ENCODE measurements at places on chromosomes 4 and X. TPM values are rescaled to one million over a fixed set of nuclear protein-coding genes. Genes with fewer than 3 reads are reported as not detected.

PPP2R2C gene
- not detected for total RNA-seq

CYSLTR1 gene
- total RNA-seq = 7.4 TPM

RAB40A gene
- total RNA-seq = not detected

SLC49A3 gene
- total RNA-seq = 0.22 TPM

GPC3 gene
- 0.25 TPM for total RNA-seq

GSX2 gene
- not detected for total RNA-seq

SPRY1 gene
- total RNA-seq = 20.3 TPM

GPRIN3 gene
- 46.4 TPM for total RNA-seq

GPM6B gene
- total RNA-seq = not detected

PARM1 gene
- 0.05 TPM for total RNA-seq

CLRN2 gene
- not detected for total RNA-seq

PNMA6A gene
- total RNA-seq = 0.25 TPM

TMEM35A gene
- total RNA-seq = not detected

ETDA gene
- not detected for total RNA-seq

TMEM47 gene
- not detected for total RNA-seq

MGARP gene
- not detected for total RNA-seq

- H3K4me3 ChIP-seq = no peak overlapping the region
- no peaks in the 10 kb centered on the region for H3K4me1 ChIP-seq
- H3K27ac ChIP-seq = no peak overlapping the region
- no peak for DNase-seq
These were observed 1168.8 kb upstream of the AGA start for GRCh38 chr4:178611062-178611461.

DNA sequence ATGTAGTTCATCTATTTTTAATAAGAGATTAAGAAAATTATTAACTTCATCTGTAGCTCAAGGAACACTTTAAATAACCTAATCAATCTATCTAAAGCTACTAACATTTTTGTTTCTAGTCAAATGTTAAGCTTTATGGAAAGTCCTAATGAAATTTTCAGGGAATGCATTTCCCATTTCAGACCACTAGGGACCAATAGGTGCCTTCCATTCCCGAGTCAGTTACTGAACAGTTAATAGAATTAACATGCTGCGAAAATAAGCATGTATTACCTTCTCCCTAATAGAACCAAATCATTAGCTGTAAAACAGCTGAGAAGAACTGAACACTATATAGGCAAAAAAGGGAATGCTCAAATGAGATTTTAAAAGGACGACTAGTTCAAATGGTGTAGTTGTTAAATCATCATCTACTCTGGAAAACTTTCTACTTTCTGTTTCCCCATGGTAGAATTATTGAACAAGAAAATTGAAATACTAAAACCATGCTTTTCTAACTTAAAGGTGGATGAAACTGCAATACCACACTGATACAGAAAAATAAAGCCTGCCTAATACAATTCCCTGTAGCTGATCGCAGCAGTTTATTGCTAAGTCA is 22.5 kb downstream of the STX18 start:
- H3K27me3 ChIP-seq = no peaks in the 10 kb centered on the region
- no peaks in the 10 kb centered on the region for H3K4me1 ChIP-seq
- no peak for DNase-seq

- H3K4me3 ChIP-seq = no peak overlapping the region
- H3K4me1 ChIP-seq = no peaks in the 10 kb centered on the region
- no peak overlapping the region for H3K27ac ChIP-seq
- DNase-seq = no peak
- no peaks in the 10 kb centered on the region for H3K36me3 ChIP-seq
These were observed 364.9 kb downstream of the ZNF674 start for GRCh38 chrX:46180258-46180687.

GRCh38 chrX:118108304-118108703 is 8.3 kb downstream of the KLHL13 start:
- DNase-seq = no peak
- no peaks in the 10 kb centered on the region for H3K36me3 ChIP-seq
- H3K27me3 ChIP-seq = no peaks in the 10 kb centered on the region
- H3K27ac ChIP-seq = no peak overlapping the region

- H3K4me1 ChIP-seq = no peaks in the 10 kb centered on the region
- no peaks in the 10 kb centered on the region for H3K27me3 ChIP-seq
- no peak for DNase-seq
- H3K36me3 ChIP-seq = no peaks in the 10 kb centered on the region
- H3K4me3 ChIP-seq = no peak overlapping the region
These were observed 51.1 kb upstream of the UNC5C start for GRCh38 chr4:95599777-95600400.

DNA sequence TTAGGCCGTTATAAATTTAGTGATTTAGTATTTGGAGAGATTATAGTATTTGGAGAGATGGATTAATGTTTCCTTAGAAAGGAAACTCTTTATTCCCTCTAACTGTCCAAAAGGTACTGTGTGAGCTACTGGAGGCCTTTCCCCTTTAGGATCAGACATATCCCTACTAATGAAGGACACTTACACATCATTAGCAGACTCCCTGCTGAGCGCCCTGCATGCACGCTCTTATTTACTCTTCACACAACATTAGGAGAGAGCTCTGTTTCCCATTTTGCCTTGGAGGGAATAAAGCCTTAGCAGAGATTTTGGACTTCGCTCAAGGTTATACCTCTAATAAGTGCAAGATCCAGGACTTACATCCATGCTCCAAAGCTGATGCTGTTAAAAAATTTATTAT is 17.8 kb upstream of the STOX2 start:
- H3K4me1 ChIP-seq = no peaks in the 10 kb centered on the region
- H3K4me3 ChIP-seq = no peak overlapping the region
- H3K27ac ChIP-seq = no peak overlapping the region
- no peaks in the 10 kb centered on the region for H3K36me3 ChIP-seq
- DNase-seq = no peak

DNA sequence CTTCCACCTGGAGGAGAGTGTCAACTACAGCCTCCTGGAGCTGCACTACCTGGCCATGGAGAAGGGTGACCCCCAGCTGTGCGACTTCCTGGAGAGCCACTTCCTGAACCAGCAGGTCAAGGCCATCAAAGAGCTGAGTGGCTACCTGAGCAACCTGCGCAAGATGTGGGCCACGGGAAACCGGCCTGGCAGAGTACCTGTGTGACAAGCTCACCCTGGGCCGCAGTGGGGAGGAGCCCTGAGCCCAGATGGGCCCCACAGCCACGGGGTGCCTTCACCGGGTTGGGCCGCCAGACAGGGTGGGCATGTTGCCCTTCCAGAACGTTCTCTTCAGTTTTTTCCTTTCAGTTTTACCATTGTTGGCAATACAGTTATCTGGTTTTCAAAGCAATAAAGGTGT is 15.2 kb upstream of the FAM47A start:
- H3K27me3 ChIP-seq = no peaks in the 10 kb centered on the region
- no peak overlapping the region for H3K27ac ChIP-seq
- no peak for DNase-seq
- no peak overlapping the region for H3K4me3 ChIP-seq

GRCh38 chr4:21735866-21736265 is 212.7 kb downstream of the KCNIP4 start:
- H3K36me3 ChIP-seq = no peaks in the 10 kb centered on the region
- no peaks in the 10 kb centered on the region for H3K4me1 ChIP-seq
- no peak overlapping the region for H3K4me3 ChIP-seq
- no peaks in the 10 kb centered on the region for H3K27me3 ChIP-seq
- no peak overlapping the region for H3K27ac ChIP-seq
- DNase-seq = no peak

GRCh38 chr4:1641671-1642070 is 42.4 kb downstream of the FAM53A start:
- H3K4me3 ChIP-seq = no peak overlapping the region
- no peak overlapping the region for H3K27ac ChIP-seq
- no peaks in the 10 kb centered on the region for H3K27me3 ChIP-seq
- DNase-seq = no peak
- H3K36me3 ChIP-seq = no peaks in the 10 kb centered on the region
- no peaks in the 10 kb centered on the region for H3K4me1 ChIP-seq

- H3K4me3 ChIP-seq = no peak overlapping the region
- H3K4me1 ChIP-seq = no peaks in the 10 kb centered on the region
- no peaks in the 10 kb centered on the region for H3K27me3 ChIP-seq
- H3K36me3 ChIP-seq = peaks cover 20% of the 10 kb centered on the region
- no peak for DNase-seq
These were observed 52.8 kb upstream of the RHOH start for GRCh38 chr4:40143926-40144508.

DNA sequence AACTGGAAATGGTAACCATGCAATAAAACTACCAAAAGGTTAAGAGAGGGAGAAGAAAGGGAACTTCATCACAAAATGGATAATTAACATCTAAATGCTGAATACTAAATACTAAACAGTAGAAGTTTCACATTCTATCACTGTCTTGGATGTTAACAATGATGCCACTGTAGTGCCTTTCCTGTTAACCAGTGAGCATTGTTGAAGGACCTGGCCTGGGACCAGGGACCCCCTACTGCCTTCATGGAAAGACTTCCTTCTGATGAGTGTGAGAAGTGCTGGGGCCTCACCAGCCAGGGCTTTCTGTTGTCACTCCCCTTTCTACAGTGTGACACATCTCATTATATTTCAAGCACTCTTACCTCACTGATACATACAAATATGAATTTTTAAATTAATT is 739.3 kb upstream of the FTHL17 start:
- no peaks in the 10 kb centered on the region for H3K27me3 ChIP-seq
- no peak overlapping the region for H3K4me3 ChIP-seq
- H3K36me3 ChIP-seq = no peaks in the 10 kb centered on the region
- H3K27ac ChIP-seq = no peak overlapping the region

DNA sequence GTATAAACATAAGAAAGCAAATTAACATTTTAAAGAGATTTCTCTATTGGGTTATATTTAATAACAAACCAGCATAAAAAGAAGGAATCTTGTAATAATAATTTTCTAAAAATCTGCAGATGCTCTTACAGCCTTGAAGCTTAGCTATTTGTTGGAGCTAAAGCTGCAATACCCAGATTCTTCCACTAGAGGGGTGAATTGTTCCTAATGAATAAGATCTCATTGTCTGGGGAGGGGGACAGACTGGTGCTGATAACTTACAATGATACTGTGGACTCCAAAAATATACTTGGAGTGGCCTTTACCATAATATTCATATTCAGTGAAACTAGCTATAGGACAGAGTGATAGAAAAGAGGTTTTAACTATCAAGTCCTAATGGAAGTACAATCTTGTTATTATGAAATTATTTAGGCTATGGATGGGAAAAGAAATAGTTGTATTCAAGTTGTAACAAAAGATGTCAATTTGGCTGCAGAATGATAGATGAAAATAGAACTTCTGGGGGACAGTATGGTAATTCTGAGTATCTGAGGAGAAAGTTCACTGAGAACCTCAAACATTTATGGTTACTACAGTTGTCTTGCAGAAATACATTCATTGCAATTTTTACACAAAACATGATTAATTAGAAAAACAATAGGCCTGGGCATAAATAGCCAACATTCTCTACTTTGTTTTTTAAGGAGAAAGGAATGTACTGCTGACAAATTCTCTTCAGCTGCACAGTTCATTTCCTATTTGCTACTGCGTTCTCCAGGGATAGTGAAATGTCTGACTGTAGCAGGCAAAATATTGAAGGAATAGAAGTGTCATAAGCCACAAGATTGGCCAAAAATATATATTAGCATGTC is 443.3 kb downstream of the GBA3 start:
- no peaks in the 10 kb centered on the region for H3K27me3 ChIP-seq
- DNase-seq = no peak
- no peaks in the 10 kb centered on the region for H3K36me3 ChIP-seq
- no peak overlapping the region for H3K27ac ChIP-seq
- H3K4me1 ChIP-seq = no peaks in the 10 kb centered on the region
- no peak overlapping the region for H3K4me3 ChIP-seq

DNA sequence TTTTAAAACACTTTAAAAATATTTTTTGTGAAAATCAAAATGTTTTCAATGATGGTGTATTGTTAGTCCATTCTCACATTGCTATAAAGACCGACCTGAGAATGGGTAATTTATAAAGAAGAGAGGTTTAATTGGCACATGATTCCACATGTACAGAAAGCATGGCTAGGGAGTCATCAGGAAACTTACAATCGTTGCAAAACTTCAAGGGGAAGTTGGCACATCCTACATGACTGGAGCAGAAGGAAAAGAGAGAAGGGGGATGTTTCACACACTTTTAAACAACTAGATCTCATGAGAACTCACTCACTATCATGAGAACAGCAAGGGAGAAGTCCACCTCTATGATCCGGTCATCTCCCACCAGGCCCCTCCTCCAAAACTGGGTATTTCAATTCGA is 110.7 kb downstream of the TMEM47 start:
- H3K27ac ChIP-seq = no peak overlapping the region
- H3K36me3 ChIP-seq = no peaks in the 10 kb centered on the region
- no peaks in the 10 kb centered on the region for H3K27me3 ChIP-seq

- H3K36me3 ChIP-seq = peaks cover 7% of the 10 kb centered on the region
- no peaks in the 10 kb centered on the region for H3K27me3 ChIP-seq
- no peak overlapping the region for H3K27ac ChIP-seq
- H3K4me3 ChIP-seq = no peak overlapping the region
- DNase-seq = no peak
These were observed 11.9 kb downstream of the HSD17B13 start for GRCh38 chr4:87310691-87311335.

DNA sequence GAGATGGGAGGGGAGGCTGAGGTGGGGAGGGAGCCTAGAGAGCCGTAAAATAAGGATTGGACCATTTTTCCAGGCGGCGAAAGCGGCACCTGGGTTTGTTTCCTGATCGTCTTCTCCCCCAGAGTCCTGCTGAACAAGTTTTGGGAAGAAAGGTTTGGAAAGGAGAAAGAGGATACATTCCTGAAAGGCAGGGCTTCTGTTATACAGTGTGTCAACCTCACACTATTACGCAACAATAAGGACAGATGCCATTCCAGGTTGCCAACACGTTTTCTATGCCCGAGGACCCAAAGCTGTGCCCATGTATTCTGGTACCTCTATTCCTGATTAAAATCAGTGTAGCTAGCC is 658 bp downstream of the SCOC start:
- DNase-seq = peak; percentile 11
- H3K36me3 ChIP-seq = no peaks in the 10 kb centered on the region
- peak overlapping the region; percentile 69 for H3K27ac ChIP-seq
- H3K4me1 ChIP-seq = peaks cover 14% of the 10 kb centered on the region
- H3K27me3 ChIP-seq = no peaks in the 10 kb centered on the region
- H3K4me3 ChIP-seq = peak overlapping the region; percentile 94

GRCh38 chr4:123786920-123787319 is 390.3 kb downstream of the SPRY1 start:
- DNase-seq = no peak
- no peaks in the 10 kb centered on the region for H3K4me1 ChIP-seq
- no peak overlapping the region for H3K4me3 ChIP-seq
- no peaks in the 10 kb centered on the region for H3K36me3 ChIP-seq

GRCh38 chrX:81120936-81121371 is 80.8 kb downstream of the HMGN5 start:
- no peak overlapping the region for H3K27ac ChIP-seq
- H3K4me1 ChIP-seq = peaks cover 6% of the 10 kb centered on the region
- H3K36me3 ChIP-seq = no peaks in the 10 kb centered on the region
- no peaks in the 10 kb centered on the region for H3K27me3 ChIP-seq
- peak overlapping the region; percentile 63 for H3K4me3 ChIP-seq
- DNase-seq = peak; percentile 59

DNA sequence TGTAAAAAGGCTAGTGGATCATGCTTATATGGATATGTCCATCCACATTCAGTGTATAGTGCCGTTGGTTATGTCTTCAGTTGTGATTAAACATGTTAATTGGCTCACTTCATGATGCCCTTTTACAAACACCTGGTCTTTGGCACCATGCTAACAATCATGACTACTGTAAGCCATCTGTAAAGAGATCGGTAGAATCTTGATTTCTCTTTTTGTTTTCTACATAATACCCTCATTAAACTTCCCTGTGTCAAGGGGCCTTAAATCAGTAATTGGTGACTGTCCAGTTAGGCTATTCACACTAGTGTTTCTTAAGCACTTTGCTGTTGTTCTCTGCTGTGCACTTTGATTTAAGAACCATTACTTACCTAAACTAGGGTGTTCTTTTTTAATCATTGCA is 475.2 kb downstream of the RPA4 start:
- no peaks in the 10 kb centered on the region for H3K27me3 ChIP-seq
- no peak for DNase-seq
- no peaks in the 10 kb centered on the region for H3K4me1 ChIP-seq
- H3K27ac ChIP-seq = no peak overlapping the region
- no peak overlapping the region for H3K4me3 ChIP-seq
